ENCODE measurements at places on chromosomes 1 and 21. TPM values are rescaled to one million over a fixed set of nuclear protein-coding genes. Genes with fewer than 3 reads are reported as not detected.

DNA sequence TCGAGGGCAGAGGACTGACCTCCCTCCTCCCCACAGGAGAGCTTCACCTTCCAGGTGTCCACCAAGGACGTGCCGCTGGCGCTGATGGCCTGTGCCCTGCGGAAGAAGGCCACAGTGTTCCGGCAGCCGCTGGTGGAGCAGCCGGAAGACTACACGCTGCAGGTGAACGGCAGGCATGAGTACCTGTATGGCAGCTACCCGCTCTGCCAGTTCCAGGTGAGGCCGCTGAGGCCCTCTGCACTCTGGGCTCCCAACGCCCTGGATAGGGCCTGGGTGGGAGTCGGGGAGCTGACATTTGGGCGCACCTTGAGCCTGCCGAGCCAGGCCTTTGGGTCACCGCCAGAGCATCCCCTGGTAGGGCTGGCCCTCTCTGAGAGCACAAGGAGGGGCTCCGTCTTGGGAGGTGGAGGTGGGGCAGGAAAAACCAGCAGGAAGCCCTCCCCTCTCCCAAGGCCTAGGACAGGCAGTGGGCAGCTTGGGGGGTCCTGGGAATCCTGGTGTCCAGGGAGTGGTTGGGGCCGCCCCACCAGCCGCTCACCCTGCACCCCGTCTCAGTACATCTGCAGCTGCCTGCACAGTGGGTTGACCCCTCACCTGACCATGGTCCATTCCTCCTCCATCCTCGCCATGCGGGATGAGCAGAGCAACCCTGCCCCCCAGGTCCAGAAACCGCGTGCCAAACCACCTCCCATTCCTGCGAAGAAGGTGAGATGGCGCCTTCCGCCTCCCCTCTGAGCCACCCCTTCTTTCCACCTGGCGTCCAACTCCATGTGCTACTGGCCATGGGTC, 65.1 kb downstream of the PIK3CD start:
- no peak for DNase-seq
- no peaks in the 10 kb centered on the region for H3K27me3 ChIP-seq
- H3K4me1 ChIP-seq, result peaks cover 7% of the 10 kb centered on the region
- H3K4me3 ChIP-seq, result no peak overlapping the region

The ZNF683 gene
- not detected for total RNA-seq

DNA sequence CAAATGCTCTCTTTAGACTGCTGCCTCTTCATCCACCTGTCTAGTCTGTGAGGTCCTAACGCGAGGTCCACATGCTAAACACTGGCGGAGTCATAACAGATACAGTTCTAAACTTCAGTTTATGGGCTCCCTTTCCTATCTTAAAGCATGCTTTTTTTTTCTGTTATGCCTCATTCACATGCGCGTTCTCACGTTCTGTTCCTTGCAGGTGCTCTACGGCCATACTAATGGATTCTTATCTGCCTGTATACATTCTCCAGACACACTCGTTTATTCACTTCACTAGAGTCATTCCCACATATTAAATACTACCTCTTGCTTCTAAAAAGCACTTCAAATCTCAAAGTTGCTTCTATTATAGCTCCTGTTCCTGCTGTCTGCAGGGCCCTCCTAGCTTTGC, 38.7 kb downstream of the PHC2 start:
- H3K27me3 ChIP-seq, result no peaks in the 10 kb centered on the region
- H3K27ac ChIP-seq, result no peak overlapping the region
- H3K36me3 ChIP-seq, result no peaks in the 10 kb centered on the region
- no peak for DNase-seq
- H3K4me3 ChIP-seq, result no peak overlapping the region
- H3K4me1 ChIP-seq, result peaks cover 48% of the 10 kb centered on the region

- peaks cover 4% of the 10 kb centered on the region for H3K4me1 ChIP-seq
- no peaks in the 10 kb centered on the region for H3K36me3 ChIP-seq
- H3K4me3 ChIP-seq, result no peak overlapping the region
- peak; percentile 35 for DNase-seq
- no peak overlapping the region for H3K27ac ChIP-seq
Observed at GRCh38 chr1:28118640-28119307, 30.4 kb upstream of the EYA3 start.

GRCh38 chr1:65412984-65413375, 7.5 kb upstream of the LEPR start:
- H3K27ac ChIP-seq, result no peak overlapping the region
- H3K4me3 ChIP-seq, result no peak overlapping the region
- no peak for DNase-seq
- H3K36me3 ChIP-seq, result no peaks in the 10 kb centered on the region

The ENAH gene
- 93.7 TPM for total RNA-seq

The TSPAN2 gene
- 0.66 TPM for total RNA-seq

Data from fibroblast of lung (primary cell).